ENCODE measurements at places on chromosomes 16 and 17. TPM values are rescaled to one million over a fixed set of nuclear protein-coding genes. Genes with fewer than 3 reads are reported as not detected.

GRCh38 chr17:4463818-4464476 is 30.2 kb downstream of the SPNS3 start:
- no peak for DNase-seq

DNA sequence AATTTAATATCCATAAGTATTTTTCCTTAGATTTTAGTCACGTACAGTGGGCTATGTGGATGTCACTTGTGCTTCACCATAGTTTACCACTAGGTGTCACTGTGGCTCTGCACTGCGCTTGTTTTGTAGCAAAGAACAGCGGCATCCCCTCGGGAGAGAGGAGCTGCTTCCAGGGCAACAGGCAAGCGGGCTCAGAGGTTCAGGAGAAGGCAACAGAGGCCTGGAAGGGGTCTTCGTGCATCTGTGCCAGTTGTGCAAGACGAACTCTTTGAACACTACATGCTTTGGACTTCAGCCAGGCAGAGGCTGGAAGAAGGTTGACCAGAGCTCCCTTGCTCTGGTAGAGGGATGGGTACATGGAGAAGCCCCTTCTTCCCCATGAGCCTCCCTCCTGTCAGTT is 20.6 kb downstream of the CYB561 start:
- DNase-seq, result peak; percentile 59

GRCh38 chr17:39104046-39104445 is 47.4 kb downstream of the PLXDC1 start:
- no peak for DNase-seq

GRCh38 chr17:83183145-83183948 is 103.9 kb downstream of the METRNL start:
- DNase-seq, result no peak

GRCh38 chr16:17590711-17591654 is 120.2 kb upstream of the XYLT1 start:
- DNase-seq, result no peak

GRCh38 chr17:57016764-57017116 is 38.8 kb downstream of the SCPEP1 start:
- DNase-seq, result no peak

DNA sequence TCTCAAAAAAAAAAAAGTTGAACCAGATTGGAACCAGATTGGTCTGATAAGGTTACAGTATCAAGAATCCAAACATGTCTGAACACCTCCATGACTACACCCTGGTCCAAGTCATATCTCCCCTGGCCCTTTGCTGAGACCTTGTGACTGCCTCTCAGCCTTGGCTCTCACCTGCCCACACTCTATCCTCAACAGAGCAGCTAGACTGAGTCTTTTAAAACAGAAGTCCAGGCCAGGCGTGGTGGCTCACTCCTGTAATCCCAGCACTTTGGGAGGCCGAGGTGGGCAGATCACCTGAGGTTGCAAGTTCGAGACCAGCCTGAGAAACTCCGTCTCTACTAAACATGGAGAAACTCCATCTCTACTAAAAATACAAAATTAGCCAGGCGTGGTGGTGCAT is 91.7 kb downstream of the AIPL1 start:
- DNase-seq, result no peak

- no peak for DNase-seq
These were observed 224.2 kb downstream of the CYB561 start for GRCh38 chr17:63221939-63222338.

The ABAT gene
- total RNA-seq, result 7.5 TPM

The MTMR4 gene
- 55.2 TPM for total RNA-seq

The OTOP3 gene
- not detected for total RNA-seq

The C16orf92 gene
- total RNA-seq, result not detected

The PPP1R27 gene
- 1.3 TPM for total RNA-seq

The MGRN1 gene
- total RNA-seq, result 93.2 TPM

The SPNS2 gene
- total RNA-seq, result 101 TPM
